ENCODE measurements at places on chromosomes 2 and 18. TPM values are rescaled to one million over a fixed set of nuclear protein-coding genes. Genes with fewer than 3 reads are reported as not detected.

- DNase-seq: no peak
These were observed 194.6 kb upstream of the MEIS1 start for GRCh38 chr2:66240286-66240685.

GRCh38 chr2:17506736-17507616, 11.3 kb downstream of the RAD51AP2 start:
- no peak for DNase-seq

DNA sequence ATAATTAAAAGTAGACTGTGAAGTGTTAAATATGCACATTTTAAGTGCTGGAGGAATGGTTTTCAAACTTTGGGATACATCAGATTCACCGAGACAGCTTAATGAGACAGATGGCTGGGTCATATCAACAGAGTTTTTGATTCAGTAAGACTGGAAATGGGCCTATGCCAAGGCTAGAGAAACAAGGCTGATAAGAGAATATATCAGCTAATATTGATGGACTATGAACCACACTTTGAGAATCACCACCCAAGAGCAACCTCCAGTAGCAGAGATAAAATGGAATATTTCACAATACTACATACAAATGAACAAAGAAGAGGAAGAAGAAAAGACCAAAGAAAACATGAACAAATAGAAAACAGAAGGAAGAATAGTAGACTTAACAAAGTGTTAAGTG, 450.2 kb upstream of the KLHL29 start:
- DNase-seq: no peak

The ZCCHC2 gene
- total RNA-seq: 16.8 TPM

The ALPG gene
- not detected for total RNA-seq

The SERPINB10 gene
- total RNA-seq: not detected
